Adrenal gland (tissue), 19 donors: ENCODE measurements at places on chromosomes 2 and 18. TPM values are rescaled to one million over a fixed set of nuclear protein-coding genes. Genes with fewer than 3 reads are reported as not detected.

- DNase-seq: peak; percentile 65
These were observed at the start of gene TUBB6 for GRCh38 chr18:12307701-12308385. Gene TUBB6 (plus strand): TSS chr18:12308241. CDS start chr18:12308293, 52 bp downstream.

- peak; percentile 35 for DNase-seq
These were observed 159.9 kb downstream of the LOXHD1 start for GRCh38 chr18:46497129-46497528.

GRCh38 chr2:33605056-33605455 is 6.0 kb upstream of the FAM98A start:
- DNase-seq: no peak

GRCh38 chr2:172556284-172557033 is 569 bp downstream of the PDK1 start:
- peak; percentile 59 for DNase-seq

GRCh38 chr2:208407667-208408066 is 1.1 kb downstream of the PTH2R start:
- DNase-seq: no peak

- DNase-seq: no peak
These were observed 35.4 kb downstream of the PSD4 start for GRCh38 chr2:113209011-113209645.

GRCh38 chr2:217652761-217653639 is 349.8 kb downstream of the TNS1 start:
- peak; percentile 84 for DNase-seq

DNA sequence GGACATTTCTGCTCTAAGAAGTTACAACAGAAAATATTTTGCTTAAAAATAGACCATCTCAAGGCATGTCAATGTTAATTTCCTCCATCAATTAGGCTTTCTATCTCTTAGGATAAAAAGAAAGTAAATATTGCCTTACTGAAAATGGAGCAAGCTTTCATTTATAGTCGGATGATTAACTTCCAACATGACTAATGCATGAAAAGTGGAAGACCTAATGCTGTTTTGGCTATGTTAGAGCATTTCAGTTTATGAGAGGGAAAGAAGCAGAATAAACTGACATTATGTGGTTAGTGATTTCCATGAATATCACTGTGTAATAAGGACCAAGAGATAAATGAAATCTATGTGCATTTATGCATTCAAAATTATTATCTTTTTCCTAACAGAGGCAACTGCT is 475.2 kb upstream of the UBE2E3 start:
- no peak for DNase-seq

- no peak for DNase-seq
These were observed 40.9 kb upstream of the ATP6V1B1 start for GRCh38 chr2:70894765-70895164.

- DNase-seq: no peak
These were observed 50.3 kb downstream of the RABL2A start for GRCh38 chr2:113677330-113677729.

ACTR2 gene
- 172 TPM for total RNA-seq
